Stimulated activated naive B cell treated with anti-CD40 and anti-IgM and Interleukin-4, amounts not matched to agents 10 μg/mL and 1 μg/mL and 100 μg/mL, for 72 hours (primary cell): ENCODE measurements at places on chromosomes 2 and 18.

DNA sequence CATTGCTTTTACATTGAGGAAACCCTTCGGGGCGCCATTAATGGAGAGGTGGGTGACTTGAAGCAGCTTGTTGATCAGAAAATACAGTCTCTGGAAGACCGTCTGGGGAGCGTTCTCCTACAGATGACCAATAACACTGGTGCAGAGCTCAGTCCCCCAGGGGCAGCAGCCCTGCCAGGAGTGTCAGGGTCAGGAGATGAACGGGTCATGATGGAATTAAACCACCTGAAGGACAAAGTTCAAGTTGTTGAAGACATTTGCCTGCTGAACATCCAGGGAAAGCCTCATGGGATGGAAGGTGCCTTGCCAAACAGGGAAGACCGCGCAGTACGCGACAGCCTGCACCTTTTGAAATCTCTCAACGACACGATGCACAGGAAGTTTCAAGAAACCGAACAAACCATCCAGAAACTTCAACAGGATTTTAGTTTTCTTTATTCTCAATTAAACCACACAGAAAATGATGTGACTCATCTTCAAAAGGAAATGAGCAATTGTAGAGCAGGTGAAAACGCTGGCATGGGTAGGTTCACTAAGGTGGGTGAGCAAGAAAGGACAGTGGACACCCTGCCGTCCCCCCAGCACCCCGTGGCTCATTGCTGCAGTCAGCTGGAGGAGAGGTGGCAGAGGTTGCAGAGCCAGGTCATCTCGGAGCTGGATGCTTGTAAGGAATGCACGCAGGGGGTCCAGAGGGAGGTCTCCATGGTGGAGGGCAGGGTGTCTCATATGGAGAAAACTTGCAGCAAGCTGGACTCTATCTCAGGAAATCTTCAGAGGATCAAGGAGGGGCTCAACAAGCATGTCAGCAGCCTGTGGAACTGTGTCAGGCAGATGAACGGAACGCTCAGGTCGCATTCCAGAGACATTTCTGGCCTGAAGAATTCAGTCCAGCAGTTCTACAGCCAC lies 45.0 kb downstream of the EMILIN2 start:
- DNase-seq = no peak

- DNase-seq = no peak
Observed at GRCh38 chr2:57291209-57291608, 755.4 kb upstream of the VRK2 start.

DNA sequence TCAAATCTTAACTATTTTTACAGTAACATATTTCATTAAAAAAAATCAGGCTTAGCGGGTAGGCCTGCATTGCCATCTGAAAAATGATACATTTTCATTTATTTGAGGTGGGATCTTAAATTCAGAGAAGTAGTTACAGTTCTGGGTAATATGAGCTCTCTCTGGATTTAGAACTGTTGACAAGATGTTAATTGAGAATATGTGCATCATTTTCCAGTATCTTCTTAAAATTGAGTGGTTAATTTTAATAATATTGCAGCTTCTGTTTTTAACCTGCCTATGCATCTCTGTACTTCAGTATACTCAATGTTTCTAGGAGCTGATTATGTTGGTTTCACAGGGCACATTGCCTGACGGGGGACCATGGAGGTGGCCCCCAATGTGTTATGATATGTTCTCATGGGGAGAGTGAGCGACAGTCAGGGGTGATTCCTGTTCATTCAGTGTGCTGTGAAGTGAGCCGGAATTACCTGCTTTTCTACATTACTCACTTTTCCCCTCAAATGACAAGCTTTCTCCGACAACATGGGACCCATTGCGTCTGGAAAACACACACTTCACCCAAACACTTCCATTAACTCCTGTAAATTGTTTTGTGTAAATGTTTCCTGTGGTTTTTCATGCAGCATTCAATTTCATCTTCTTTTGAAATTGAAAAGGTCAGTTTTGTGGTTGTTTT lies 406.2 kb downstream of the MTX2 start:
- no peak for DNase-seq

DNA sequence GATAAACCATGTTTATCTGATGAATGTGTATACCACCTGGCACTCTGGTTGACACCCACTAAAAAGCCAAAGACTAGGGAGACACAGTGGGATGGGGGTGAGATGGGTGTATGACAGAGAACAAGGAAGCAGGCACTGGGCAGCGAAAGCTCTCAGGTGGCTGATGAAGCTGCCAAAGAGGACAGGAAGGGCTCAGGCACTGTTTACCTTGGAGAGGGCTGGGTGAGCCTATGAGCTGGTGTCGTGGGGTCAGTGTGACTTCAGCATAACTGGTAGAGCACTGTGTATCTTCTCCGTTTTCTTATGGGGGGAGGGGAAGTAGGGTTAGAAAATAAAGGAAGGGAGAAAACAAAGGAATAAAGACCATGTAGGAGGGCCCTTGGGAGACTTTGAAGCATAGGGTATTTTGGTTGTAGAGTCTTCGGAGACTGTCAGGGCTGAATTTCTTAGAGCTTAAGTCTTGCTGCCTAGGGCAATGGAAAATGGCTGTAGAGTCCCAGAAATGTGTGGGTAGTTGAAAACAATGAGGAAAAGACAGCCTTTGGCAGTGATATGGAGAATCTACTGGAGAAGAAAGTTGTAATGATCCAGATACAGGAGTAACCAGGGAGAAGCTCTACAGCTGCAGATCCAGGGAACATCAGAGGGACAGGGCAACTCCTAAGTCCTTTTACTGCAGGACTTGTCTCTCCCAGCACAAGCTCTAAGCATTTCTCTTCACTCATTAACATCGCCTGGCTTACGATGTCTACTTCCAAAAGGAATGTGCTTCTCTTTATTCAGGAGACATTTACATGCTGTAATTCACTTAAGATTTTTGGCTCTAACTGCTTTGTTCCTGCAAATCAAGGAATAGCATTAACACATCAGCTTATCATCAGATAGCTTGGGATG lies 120.0 kb downstream of the AQP4 start:
- DNase-seq = no peak

- no peak for DNase-seq
Observed at GRCh38 chr18:13226533-13227144, 8.1 kb downstream of the LDLRAD4 start.

DNA sequence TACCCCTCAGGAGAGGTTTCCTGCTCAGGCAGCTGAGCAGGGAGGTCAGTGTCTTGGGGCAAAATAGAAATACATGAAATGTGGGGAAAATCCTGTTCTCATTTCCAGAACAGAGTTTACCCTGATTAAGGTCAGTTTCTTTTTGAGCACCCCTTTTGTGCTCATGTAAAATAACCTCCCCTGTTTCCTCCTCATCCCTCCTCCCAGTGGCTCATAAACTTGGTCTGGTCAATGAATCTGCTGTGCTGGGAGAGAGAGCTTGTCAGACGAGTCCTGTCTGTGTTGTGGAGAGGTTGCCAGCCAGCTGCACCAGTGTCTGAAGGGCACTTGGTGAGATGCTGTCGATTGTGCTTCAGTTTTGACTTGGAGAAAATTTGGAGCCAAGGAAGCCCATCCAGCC lies 48.6 kb downstream of the NTSR2 start:
- no peak for DNase-seq

- no peak for DNase-seq
Observed at GRCh38 chr2:46538393-46538792, 59.0 kb downstream of the TMEM247 start.

- DNase-seq = no peak
Observed at GRCh38 chr2:140998017-140998416, 1132.8 kb downstream of the LRP1B start.

- no peak for DNase-seq
Observed at GRCh38 chr2:107072150-107072940, 186.4 kb upstream of the ST6GAL2 start.

DNA sequence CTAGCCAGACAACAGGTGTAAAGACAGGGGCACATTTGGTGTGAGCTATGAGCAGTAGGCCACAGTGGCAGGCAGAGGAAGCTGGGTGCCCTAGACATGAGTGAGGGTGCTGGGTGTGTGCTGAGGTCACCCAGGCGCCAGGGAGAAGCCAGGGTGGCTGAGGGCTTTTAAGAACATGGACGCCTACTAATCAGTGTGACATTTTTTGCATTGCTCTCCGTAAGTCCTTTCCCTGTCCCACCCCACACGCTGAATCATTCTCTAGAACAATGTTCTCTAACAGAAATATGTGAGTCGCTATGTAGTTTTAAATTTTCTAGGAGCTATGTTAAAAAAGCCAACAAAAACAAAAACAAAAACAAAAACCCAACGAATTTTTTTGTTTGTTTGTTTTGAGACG lies 204.5 kb upstream of the REV1 start:
- DNase-seq = no peak

DNA sequence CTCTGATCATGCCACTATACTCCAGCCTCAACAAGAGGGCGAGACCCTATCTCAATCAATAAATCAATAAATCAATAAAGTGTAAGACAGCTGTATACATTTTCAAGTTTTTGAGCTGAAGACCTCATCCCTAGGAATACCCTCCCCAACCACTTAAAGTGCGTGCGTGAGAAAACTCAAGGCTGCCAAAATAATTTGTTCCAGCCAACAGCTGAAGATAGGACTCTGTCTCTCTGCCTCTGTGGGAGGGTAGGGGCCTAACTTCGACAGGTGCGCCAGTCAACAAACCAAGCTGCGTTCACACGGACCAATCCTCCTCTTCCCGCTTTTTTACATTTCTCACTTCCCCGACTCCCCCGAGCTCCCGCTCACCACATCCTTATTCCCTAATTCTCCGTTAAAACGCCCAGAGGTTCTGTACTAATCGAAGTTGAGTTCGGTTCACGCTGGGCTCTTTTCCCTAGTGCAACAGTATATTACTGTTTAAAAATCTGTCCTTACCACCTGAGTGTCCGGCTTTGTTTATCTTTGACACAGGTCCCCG lies 618 bp downstream of the POLR2D start:
- no peak for DNase-seq

- no peak for DNase-seq
Observed at GRCh38 chr2:108377815-108378630, at the start of gene SULT1C4. SULT1C4 (plus strand) TSS chr2:108377954; CDS start chr2:108378338, 384 bp downstream.
